ENCODE measurements at places on chromosomes 3 and 15. TPM values are rescaled to one million over a fixed set of nuclear protein-coding genes. Genes with fewer than 3 reads are reported as not detected.

The LARP6 gene
- total RNA-seq: 20.6 TPM

The SOX2 gene
- total RNA-seq: 82.5 TPM

The TGM5 gene
- total RNA-seq: not detected

The SLC12A1 gene
- total RNA-seq: 5.6 TPM

The STRC gene
- 0.59 TPM for total RNA-seq

The CPLX3 gene
- 0.20 TPM for total RNA-seq

The GOLGA6A gene
- total RNA-seq: 0.28 TPM

The ITIH1 gene
- not detected for total RNA-seq

The CYFIP1 gene
- total RNA-seq: 98.9 TPM

The TRAT1 gene
- total RNA-seq: not detected

The SERPINI1 gene
- total RNA-seq: 29.6 TPM

The AADACL2 gene
- not detected for total RNA-seq

The ADAMTSL3 gene
- total RNA-seq: 19.8 TPM

The ZNF80 gene
- not detected for total RNA-seq

The NR1I2 gene
- total RNA-seq: 0.50 TPM

The UROC1 gene
- not detected for total RNA-seq

The IL12A gene
- total RNA-seq: 7.5 TPM

The LMAN1L gene
- 0.11 TPM for total RNA-seq

The GHSR gene
- total RNA-seq: 0.40 TPM

The GAP43 gene
- 144 TPM for total RNA-seq

The CPEB1 gene
- total RNA-seq: 11.0 TPM

The COL7A1 gene
- total RNA-seq: 28.6 TPM

The PSTPIP1 gene
- 1.4 TPM for total RNA-seq

The GNAT1 gene
- total RNA-seq: not detected

The DPPA4 gene
- total RNA-seq: 5.3 TPM

The NOX5 gene
- total RNA-seq: 0.20 TPM

The FAM98B gene
- total RNA-seq: 7.4 TPM

The SLC6A1 gene
- total RNA-seq: 740 TPM

The ATP2B2 gene
- 25.2 TPM for total RNA-seq

The PLA2G4D gene
- 0.10 TPM for total RNA-seq

The IL17RB gene
- 12.1 TPM for total RNA-seq

The A4GNT gene
- not detected for total RNA-seq

The GRIP2 gene
- total RNA-seq: 8.4 TPM

The SMAD6 gene
- 22.0 TPM for total RNA-seq

The HAUS2 gene
- total RNA-seq: 30.2 TPM

The NR2E3 gene
- total RNA-seq: 0.72 TPM

The TYRO3 gene
- 33.7 TPM for total RNA-seq

The RASGRP1 gene
- total RNA-seq: 4.0 TPM

The ST3GAL6 gene
- total RNA-seq: 14.2 TPM

The CGNL1 gene
- 14.5 TPM for total RNA-seq

The GRK7 gene
- total RNA-seq: 0.22 TPM

The KCNH8 gene
- 6.9 TPM for total RNA-seq

The TLR9 gene
- not detected for total RNA-seq

The MAP6D1 gene
- 10.7 TPM for total RNA-seq

The DPPA2 gene
- total RNA-seq: not detected

The LRRC49 gene
- 92.5 TPM for total RNA-seq

The CPN2 gene
- total RNA-seq: not detected
